Calu3 (cell line): ENCODE measurements at places on chromosomes 2 and 18.

DNA sequence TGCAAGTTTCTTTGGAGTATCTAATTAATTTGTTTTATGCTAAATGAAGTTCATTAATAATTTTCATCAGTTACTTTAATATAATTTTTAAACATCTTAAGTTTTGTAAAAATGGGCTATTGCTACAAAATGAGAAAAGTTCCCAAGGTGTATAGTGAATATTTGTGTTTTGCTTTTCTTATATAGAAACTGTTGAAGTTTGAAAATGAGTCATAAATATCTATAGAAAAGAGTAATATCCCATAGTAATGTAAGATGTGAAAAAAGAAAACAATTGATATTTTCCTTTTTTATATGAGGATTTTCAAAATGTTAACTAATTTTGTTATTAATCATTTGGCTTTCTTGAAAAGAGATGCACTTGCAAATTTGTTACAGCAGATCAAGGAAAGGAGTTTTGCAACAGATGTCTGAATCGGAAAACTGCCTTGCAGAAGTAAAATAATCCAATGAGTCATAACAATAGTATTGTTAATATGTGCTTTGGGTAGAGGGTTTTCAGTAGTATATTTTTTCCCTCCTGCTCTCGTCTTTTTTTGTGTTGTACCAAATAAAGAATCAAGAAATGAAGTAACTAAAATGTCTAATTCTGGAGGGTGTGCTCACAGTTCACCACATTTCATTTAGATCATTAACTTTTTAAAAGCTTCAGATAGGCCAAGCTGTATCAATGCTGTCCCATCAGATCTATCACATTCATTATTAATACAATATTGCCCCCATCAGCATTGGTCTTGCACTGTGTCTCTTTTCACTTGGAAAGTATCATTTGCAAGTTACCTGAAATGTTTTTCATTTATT lies 15.5 kb downstream of the DUSP19 start:
- no peak for DNase-seq

GRCh38 chr18:69626171-69626570 lies 225.5 kb downstream of the DOK6 start:
- no peak for DNase-seq

DNA sequence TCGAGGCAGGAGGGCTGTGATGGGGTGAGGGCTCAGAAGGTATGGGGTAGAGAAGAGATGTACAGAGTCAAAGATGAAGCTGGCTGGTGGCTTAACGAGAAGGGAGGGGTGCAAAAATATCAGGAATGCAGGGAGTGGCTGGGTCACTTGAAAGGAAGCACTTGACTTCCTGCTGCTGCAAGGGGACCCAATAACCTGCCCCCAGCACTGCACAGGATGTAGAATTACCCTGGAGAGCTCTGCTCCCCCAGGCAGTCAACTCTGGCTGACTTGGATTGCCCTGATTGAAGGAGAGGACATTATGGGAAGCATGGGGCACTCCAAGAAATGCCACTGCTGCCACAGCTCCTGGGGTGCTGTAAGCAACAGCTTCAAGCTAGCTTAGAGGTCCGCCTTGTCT lies 41.8 kb downstream of the CFAP221 start:
- peak; percentile 24 for DNase-seq

DNA sequence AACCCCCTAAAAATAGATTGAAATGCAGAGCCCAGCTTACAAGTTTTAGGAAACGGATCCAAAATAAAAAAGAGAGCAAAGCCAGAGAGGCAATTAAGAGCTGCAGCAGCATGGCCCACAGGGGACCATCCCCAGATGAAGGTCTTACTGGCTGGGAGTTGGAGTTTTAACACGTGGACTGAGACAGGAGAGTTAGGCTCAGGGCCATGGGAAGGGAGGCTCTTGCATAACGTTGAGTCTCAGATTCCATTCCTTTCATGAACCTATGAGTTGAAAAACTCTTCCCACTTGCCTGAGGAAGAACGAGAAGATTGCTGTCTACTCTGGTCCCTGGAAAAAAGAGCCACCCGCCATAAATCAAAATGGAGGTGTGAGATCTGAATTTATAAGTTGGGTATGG lies 101.8 kb upstream of the NDUFV2 start:
- DNase-seq = no peak

DNA sequence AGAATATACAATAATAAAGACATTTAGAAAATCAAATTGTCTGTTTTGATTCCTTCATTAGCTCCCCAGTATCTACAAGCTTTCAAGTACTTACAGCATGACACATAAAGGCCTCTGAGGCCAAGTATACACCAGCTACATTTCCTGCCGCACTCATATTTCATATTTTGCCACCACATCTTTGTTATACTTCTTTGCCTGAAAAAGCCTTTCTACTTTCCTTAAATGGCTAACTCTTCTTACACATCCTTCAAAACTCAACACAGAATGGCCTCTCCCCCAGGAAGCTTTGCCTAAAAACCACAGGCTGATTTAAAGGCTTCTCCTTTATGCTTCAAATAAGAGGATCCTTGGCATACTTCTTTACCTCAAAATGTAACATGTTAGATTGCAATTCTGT lies 4.5 kb downstream of the STK17B start:
- no peak for DNase-seq

GRCh38 chr2:9548506-9548905 lies 7.1 kb downstream of the ADAM17 start:
- DNase-seq = no peak

- no peak for DNase-seq
These were observed 42.9 kb upstream of the HS6ST1 start for GRCh38 chr2:128361376-128362131.

- peak; percentile 85 for DNase-seq
These were observed 14.1 kb upstream of the MEX3C start for GRCh38 chr18:51211552-51211951.

DNA sequence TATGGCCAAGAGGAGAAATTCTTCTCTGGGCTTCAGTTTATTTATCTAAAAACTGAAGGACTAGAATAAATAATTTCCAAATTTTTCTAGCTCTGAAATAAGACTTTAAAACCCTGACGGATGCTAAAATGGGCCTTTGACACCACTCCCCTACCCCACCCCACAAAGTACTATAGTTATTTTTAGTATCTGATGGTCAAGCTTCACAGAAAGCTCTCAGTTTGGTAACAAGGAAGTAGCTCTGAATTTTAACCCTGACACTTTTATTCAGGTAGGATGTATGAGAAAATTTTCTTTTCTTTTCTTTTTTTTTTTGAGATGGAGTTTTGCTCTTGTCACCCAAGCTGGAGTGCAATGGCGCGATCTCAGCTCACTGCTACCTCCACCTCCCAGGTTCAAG lies 2.4 kb downstream of the RBKS start:
- DNase-seq = no peak

DNA sequence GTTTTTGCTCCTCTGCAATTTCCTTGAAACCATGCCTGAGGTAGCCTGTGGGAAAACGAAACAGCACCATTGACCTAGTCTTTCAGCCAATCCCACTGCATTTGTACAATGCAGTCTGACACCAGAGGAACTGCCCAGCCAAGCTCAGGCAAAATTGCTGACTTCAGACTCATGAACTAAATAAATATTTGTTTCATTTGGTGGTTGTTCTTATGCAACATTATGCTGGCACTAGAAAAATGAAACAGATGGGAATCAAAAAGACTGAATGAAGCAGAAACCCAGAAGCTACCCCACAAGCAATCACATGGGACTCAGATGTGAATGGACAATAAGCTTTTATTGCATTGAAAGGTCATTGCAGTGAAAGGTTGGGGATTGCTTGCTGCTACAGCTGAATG lies 1.7 kb downstream of the NAT8 start:
- DNase-seq = no peak

DNA sequence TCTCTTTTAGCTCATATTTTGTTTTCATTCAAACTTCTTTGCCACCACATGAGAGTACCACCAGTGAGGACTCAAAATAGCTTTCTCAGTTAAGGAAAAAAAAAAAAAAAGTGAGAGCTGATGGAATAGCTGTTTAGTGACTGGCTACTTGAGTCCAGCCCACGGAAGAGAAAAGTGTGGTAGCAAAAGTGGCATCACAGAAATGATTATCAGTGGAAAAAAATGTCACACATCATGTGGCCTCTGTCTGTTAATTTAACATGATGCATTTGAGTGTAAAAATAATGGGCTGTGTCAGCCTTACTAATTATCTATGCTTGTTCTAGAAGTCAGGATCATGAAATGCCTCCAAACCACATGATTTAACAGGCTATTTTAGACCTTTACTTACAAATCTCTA lies 132.5 kb downstream of the UBE2E3 start:
- DNase-seq = no peak

DNA sequence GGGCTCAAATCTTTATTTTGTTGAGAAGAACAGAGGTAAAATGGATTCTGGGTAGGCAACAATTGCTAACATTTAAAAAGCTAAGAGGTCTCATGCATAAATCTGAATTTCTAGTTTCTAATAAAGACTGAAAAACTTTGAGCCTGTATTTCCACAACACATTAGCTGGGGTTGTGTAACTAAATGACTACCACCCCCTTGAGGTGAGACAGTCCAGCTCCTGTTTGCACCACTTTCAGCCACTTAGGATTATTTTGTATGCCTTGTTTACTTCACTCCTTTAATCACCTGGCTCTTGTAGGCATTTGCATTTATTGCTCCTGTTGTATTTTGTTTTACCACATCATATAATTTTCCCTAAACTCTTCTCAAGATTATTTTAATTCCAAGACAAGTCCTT lies 376.6 kb downstream of the PTH2R start:
- peak; percentile 11 for DNase-seq

- DNase-seq = no peak
These were observed 194.3 kb downstream of the RTP5 start for GRCh38 chr2:242063850-242064249.

DNA sequence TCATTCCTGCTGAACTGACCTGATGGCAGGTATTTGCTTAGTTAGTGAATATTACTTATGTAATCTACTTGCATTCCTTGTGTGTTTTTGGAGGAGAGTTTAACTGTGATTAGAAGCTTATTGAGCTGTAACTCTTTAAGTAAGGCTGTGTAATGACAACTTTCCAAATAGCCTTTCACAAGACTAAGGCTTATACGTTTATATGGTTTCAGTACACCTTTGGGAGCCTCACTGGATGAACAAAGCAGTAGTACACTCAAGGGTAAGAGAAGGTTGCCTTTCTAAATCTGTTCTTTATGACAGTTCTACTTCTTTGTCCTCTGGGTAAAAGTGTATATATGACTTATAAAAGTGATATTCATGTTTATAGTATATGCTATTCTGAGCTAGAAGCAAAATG lies 4.3 kb downstream of the ITPRID2 start:
- no peak for DNase-seq

GRCh38 chr2:118014492-118014824 lies 588 bp upstream of the CCDC93 start:
- DNase-seq = no peak

- no peak for DNase-seq
These were observed 11.4 kb upstream of the REG1B start for GRCh38 chr2:79099140-79099686.

DNA sequence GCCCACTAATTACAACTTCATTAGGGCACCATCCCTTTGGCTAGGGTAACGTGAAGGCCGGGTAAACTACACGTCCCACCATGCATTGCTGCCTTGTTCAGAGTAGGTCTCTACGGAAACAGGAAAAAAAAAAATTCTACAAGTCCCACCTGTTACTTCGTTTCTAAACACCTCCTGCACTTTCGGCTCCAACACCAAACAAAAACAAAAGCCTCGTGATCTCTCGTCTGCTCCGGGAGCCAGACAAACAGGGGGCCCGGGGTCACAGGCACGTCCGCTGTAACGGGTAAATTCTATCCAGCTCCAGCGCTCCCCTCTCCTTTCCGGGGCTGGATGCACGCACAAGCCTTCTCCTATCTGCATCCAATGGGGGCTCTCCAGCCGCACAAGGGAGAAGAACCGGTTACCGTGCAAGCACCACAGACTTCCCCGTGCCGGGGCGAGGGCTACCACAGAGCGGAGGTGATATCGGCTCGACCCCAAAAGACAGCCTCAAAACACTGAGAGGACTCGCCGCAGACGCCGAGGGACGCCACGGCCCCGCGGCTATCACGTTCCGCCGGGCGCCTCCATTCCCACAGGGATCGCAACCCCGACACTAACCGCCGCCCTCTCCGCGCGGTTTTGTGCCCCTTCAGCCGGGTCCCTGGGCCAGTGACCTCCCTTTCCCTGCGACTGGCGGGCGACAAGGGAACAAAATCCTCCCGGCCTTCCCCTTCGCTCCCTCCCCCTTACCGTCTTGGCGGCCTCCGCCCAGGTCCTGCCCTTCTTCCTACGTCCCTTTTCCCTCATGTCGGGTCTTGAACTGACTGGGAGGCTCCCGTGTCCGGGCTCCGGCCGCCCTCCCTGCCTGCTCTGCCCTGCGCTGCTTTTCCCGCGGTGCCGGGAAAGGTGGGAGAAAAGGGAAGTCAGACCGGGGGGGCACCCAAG lies 591 bp downstream of the ASXL2 start:
- DNase-seq = peak; percentile 57

GRCh38 chr2:70709275-70710037 lies 58.5 kb downstream of the ADD2 start:
- no peak for DNase-seq

GRCh38 chr18:74249181-74249968 lies 42.4 kb downstream of the CYB5A start:
- peak; percentile 24 for DNase-seq

DNA sequence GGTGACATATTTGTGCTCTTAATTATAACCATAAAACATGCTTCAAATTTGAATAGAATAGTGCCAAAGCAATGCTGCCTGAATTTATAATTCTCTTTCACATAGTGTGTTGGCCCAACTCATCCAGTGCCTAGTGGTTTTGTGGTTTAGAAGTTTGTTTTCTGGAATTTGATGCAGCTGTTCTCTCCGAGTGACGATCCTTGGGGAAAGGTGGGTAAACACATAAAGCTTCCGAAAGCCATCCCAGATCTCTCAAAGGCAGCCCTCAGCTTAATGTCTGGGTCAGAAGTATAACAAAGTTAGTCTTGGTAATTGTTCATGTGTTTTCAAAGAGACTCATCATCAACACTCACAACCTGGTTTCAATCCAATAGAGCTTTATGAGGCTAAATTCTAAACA lies 235.6 kb upstream of the CDH2 start:
- no peak for DNase-seq

- no peak for DNase-seq
These were observed 40.1 kb downstream of the AOX1 start for GRCh38 chr2:200625958-200626363.

DNA sequence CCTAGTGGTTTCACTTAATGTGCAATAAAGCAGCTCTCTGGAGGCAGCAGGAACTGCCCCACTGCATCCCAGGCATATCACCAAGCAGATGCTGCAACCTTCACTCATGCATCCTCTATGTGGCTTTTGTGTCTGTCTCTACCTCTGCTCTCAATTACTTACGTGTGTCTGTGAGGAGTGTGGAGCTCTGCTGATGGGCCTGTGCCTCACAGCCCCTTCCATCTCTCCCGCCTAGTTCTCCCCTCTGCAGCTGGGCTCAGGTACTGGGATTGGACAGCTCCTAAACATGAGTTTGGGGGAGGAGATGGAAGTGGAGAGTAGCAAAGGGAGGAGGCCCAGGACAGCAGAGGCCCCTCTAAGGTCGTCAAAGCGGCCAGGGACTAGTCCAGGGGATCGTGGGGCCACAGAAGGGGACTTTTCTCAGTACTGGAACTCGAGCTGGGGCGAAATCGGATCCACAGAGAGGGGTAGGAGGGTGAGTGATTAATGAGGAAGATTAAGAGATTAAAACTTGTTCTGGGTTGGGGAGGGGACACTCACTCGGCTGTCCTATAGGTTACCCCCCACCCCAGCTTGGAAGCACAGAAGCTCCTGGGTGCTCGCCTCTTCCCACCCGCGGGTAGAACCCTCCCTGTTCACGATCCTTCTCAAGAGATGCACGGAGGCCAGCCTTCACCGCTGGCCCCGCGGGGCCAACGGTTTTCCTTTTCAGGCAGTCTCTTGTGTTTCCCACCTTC lies 2.1 kb upstream of the LBX2 start:
- DNase-seq = no peak
